Retina (tissue), 1 donor: ENCODE measurements at places on chromosomes 16 and 17.
A peak's percentile ranks its signal among the peaks of the same experiment; 100 is the strongest.

- DNase-seq = no peak
Measured at GRCh38 chr16:592518-593306, 2.8 kb downstream of the RAB40C start.

- DNase-seq = no peak
Measured at GRCh38 chr16:1156055-1156982, 3.4 kb downstream of the CACNA1H start.

DNA sequence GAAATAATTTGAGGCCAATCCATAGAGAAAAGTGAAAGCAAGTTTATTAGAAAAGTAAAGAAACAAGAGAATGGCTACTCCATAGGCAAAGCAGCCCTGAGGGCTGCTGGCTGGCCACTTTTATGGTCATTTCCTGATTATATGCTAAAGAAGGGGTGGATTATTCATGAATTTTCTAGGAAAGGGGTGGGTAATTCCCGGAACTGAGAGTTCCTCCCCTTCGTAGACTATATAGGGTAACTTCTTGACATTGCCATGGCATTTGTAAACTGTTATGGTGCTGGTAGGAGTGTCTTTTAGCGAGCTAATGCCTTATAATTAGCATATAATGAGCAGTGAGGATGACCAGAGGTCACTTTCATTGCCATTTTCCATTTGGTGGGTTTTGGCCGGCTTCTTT lies 4.4 kb downstream of the DHRS7B start:
- no peak for DNase-seq

- DNase-seq = no peak
Measured at GRCh38 chr16:90081606-90081970, 4.5 kb upstream of the PRDM7 start.

DNA sequence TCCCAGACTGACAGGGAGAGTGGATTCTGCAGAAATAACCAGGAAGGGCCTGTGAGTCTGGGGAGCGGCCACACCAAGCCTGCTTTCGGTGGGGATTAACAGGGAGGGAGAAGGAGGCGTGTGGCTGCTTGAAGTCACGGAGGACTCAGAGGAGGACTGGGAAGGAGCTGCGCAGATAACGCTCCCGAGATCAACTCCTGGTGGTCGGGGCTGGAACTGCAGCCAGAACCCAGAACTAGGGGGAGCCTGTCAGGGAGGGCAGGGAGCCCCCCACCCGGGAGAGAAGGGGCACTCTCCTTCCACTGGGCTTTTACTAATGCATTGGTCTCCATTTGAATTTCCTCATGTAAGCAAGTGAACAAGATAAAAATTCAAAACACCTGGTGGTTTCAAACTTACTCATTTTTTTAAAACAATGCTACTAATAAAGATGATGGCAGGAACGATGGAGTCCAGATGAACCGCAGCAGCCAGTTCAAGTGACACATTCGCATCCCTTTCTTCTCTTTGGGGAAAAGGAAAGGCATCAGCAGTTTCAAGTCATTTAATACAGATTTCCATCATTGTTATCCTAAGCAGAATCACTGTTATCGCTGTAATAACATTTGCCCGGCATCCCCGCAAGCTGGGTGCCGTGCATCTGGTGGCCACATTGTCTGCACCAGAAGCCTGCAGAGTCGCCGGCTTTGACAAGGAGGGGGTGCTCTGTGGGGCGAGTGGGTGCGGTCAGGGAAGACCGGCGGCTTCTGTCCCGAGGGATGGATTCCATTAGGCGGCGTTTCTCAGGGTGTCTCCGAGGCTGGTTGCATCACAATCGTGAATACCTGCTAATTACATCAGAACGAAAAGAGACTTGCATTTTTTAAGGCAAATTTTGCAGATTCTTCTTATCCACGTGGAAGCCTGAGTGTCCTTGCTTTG lies 183.0 kb downstream of the FOXL1 start:
- DNase-seq = peak; percentile 82

- DNase-seq = no peak
Measured at GRCh38 chr16:57770361-57770760, 31.9 kb downstream of the KIFC3 start.

DNA sequence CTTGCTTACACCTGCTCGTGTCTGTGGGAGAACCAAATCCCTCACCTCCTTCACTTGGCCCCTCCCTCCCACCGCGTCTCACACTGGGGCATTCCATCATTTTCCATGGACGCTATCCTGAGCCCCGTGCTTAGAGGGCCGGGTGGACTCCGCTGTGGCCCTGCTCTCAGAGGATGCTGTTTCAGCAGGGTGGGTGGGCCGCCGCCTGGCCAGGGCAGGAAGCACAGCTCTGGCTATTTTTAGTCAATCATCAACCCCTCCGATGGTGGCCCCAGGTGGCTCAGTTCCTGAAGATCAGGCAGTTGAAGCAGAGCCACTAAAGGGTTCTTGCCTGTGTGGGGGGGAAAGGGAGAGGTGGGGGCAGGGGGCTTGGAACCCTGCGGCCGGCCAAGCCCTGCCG lies 230.3 kb downstream of the ENGASE start:
- no peak for DNase-seq

- DNase-seq = no peak
Measured at GRCh38 chr16:47640661-47641060, 179.5 kb downstream of the PHKB start.

DNA sequence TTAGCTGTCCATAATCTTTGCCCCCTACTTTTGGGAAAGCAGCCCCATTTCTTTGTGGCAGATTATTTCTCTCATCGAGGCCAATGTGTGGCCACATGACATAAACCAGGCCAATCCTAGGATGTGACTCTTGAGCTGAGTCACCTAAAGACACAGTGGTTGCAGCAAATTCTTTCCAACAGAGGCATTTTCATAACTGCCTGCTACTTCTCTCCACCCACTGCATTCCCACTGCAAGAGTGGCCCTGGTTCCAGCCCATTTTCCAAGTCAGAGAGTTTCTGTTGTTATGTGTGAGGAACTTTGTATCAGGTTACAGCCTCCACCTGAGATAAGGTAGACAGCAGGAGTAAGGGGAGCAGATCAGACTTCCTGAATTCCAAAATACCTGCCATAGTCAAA lies 195.2 kb downstream of the RGS9 start:
- no peak for DNase-seq

GRCh38 chr17:7843536-7844291 lies 9.7 kb downstream of the KDM6B start:
- DNase-seq = peak; percentile 81

DNA sequence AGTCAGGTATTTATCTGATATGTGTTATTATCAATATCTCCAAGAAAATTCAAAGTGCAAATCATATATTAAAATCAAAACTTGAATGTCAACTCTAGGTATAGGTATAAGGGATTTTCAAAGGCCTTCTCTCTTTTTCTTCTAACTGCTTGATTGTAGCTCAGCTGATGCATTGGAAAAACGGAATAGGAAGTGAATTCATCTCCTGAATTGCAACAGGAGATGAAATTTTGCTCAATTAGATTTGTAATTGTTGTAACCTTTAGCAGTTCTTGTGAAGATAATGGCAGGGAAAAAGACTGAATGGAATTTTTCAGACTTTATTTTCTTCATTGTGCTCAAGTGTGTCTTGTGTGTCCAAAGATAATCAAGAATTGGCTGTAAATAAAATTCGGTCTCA lies 190.2 kb upstream of the KCNJ16 start:
- no peak for DNase-seq

- DNase-seq = no peak
Measured at GRCh38 chr16:52090080-52090479, 456.9 kb downstream of the TOX3 start.

- DNase-seq = no peak
Measured at GRCh38 chr16:1291576-1291974, 17.9 kb upstream of the UBE2I start.

GRCh38 chr16:2212362-2213324 lies 2.0 kb upstream of the BRICD5 start:
- no peak for DNase-seq

- no peak for DNase-seq
Measured at GRCh38 chr17:81427173-81428120, 32.2 kb downstream of the BAHCC1 start.

- peak; percentile 24 for DNase-seq
Measured at GRCh38 chr16:1908983-1909382, 9.2 kb downstream of the HS3ST6 start.

- no peak for DNase-seq
Measured at GRCh38 chr17:65433592-65433991, 127.9 kb downstream of the AXIN2 start.
